Esophagus mucosa (tissue), 1 donor: ENCODE measurements at places on chromosomes 16 and 17. TPM values are rescaled to one million over a fixed set of nuclear protein-coding genes. Genes with fewer than 3 reads are reported as not detected.

Gene DPEP1
- not detected for total RNA-seq

Gene DPEP3
- 0.08 TPM for total RNA-seq

Gene GLIS2
- 0.80 TPM for total RNA-seq

Gene MYH8
- not detected for total RNA-seq

Gene SPATA2L
- total RNA-seq: 6.0 TPM

Gene PRAC2
- not detected for total RNA-seq

Gene PPY
- not detected for total RNA-seq

Gene PRR35
- total RNA-seq: not detected

Gene UMOD
- total RNA-seq: not detected

Gene LDHD
- total RNA-seq: 9.2 TPM

Gene CLN3
- 10.2 TPM for total RNA-seq

Gene MT3
- not detected for total RNA-seq

Gene HBZ
- total RNA-seq: not detected

Gene MEOX1
- total RNA-seq: 1.2 TPM

Gene C1QL1
- total RNA-seq: 0.12 TPM

Gene PSME3
- 96.6 TPM for total RNA-seq

Gene ABCA10
- 2.8 TPM for total RNA-seq

Gene COL1A1
- 42.7 TPM for total RNA-seq

Gene MT1G
- total RNA-seq: 26.3 TPM

Gene CCL7
- total RNA-seq: not detected

Gene SMPD3
- total RNA-seq: 0.52 TPM

Gene RNF43
- total RNA-seq: 7.4 TPM

Gene HSD11B2
- total RNA-seq: 6.6 TPM

Gene KRT36
- not detected for total RNA-seq

Gene MYH2
- 0.56 TPM for total RNA-seq

Gene DBF4B
- total RNA-seq: 3.9 TPM

Gene QPRT
- total RNA-seq: 0.60 TPM

Gene DNASE1L2
- total RNA-seq: 0.12 TPM

Gene ABCA8
- total RNA-seq: 0.72 TPM

Gene C16orf92
- not detected for total RNA-seq

Gene ITGB4
- total RNA-seq: 134 TPM

Gene PRSS8
- 59.3 TPM for total RNA-seq

Gene SPATA22
- total RNA-seq: not detected

Gene ABCC11
- 0.40 TPM for total RNA-seq

Gene EPX
- total RNA-seq: not detected

Gene RDM1
- 1.1 TPM for total RNA-seq

Gene SPATA33
- total RNA-seq: 3.9 TPM

Gene SLC12A3
- not detected for total RNA-seq

Gene TMEM204
- total RNA-seq: 2.8 TPM

Gene ZACN
- not detected for total RNA-seq

Gene PIGQ
- total RNA-seq: 21.0 TPM

Gene KRT39
- total RNA-seq: not detected

Gene CNOT1
- 196 TPM for total RNA-seq

Gene TNFRSF17
- total RNA-seq: 0.24 TPM

Gene EMC6
- total RNA-seq: 35.0 TPM

Gene NEUROD2
- not detected for total RNA-seq

Gene RGS9
- 0.84 TPM for total RNA-seq

Gene CA10
- total RNA-seq: not detected

Gene VEZF1
- 22.2 TPM for total RNA-seq

Gene CCL4
- total RNA-seq: not detected

Gene TOX3
- 0.60 TPM for total RNA-seq
